ENCODE measurements at places on chromosomes 6 and 20.

DNA sequence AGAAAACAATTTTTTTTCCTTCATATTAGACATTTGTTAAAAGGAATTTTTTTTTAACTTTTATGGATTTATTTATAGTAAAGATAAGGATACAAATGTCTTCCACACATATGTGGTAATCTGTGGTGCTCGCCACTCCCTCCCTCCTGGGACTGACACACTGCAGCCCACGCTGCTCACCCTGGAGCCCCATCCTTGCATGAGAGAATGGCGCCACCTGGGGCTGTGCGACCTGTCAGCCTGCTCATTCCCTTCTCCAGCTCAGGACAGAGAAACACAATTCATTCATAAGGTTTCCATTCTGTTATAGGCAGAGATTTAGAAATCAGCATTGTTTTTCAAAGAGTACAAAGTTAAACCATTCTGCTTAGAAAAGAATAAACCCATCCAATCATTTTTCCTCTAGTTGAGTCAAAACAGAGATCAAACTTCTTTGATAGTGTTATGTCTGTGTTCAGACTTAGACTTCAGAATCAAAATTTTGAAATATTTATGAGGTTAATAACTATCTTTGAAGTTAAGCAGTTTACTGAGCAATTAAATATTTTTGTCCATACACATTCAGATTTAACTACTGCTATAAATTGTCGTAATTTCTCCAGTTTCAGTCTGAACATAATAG lies 42.8 kb upstream of the DYNLRB1 start:
- DNase-seq: no peak

DNA sequence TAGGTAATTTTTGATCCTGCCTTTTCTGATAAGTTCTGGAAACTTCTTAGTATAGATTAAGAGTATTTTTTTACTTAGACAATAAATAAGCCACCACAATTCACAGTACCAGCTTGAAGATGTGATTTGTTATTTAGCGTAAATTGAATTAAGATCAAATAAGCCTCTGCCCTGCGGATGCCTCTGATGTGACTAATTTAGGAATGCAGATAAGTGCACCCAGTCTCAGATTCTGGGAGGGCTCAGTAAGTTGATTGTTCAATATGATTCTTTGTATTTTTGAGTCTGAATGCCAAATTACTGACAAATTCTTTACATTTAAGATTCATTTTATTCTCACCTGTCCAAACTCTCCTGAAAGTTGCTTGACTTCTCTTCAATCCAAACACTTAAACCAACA lies 147.5 kb downstream of the THBS2 start:
- no peak for DNase-seq

GRCh38 chr6:33161354-33162331 lies 30.6 kb downstream of the COL11A2 start:
- DNase-seq: peak; percentile 86

DNA sequence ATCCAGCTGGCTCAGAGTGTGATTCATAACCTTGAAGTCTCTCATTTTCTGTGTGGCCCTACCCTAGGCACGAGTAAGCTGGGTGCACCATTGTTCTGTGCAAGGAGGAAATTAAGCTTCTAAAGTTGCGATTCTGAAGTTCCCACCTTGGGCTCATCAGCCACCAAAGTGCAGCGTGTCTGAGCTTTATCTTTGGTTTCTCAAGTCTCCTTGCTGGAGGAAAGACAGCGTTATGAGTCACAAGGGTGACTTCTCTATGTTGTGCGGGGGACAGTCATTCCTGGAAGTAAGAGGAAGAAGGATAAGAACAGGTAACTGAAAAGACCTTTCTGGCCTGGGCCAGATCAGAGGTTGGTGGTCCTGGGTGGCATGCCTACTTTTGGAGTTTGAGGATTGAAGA lies 16.8 kb downstream of the MRAP2 start:
- no peak for DNase-seq
